Left hindlimb (tissue), 1 donor: ENCODE measurements at places on chromosomes 13 and 19.

DNA sequence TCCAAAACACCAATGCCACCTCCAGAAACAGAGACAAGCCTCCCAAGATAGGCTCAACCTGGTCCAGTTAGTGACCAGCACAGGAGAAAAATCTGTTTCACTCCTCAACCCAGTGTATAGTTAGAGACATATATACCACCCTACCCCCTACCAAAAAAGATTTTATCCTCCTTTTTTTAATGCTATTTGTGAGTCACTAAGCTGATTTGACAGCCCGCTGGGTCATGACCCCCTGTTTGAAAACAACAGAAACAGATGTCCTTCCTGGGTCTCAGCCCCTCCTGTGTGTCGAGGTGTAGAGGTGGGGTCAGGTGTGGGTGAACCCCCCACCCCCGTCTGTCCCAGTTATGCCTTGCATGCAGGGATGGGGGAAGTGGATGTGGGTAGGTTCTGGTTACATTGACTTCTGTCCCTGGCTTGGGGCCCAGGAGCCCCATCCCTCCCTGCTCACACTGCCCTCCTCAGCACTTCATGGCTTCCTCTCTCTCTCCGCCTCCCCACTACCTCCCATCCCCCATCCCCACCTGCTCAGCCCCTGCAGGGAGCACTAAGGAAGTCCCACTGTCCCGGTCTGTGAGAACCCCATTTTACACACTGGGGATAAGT lies 14.0 kb upstream of the TOMM40 start:
- no peak for DNase-seq

DNA sequence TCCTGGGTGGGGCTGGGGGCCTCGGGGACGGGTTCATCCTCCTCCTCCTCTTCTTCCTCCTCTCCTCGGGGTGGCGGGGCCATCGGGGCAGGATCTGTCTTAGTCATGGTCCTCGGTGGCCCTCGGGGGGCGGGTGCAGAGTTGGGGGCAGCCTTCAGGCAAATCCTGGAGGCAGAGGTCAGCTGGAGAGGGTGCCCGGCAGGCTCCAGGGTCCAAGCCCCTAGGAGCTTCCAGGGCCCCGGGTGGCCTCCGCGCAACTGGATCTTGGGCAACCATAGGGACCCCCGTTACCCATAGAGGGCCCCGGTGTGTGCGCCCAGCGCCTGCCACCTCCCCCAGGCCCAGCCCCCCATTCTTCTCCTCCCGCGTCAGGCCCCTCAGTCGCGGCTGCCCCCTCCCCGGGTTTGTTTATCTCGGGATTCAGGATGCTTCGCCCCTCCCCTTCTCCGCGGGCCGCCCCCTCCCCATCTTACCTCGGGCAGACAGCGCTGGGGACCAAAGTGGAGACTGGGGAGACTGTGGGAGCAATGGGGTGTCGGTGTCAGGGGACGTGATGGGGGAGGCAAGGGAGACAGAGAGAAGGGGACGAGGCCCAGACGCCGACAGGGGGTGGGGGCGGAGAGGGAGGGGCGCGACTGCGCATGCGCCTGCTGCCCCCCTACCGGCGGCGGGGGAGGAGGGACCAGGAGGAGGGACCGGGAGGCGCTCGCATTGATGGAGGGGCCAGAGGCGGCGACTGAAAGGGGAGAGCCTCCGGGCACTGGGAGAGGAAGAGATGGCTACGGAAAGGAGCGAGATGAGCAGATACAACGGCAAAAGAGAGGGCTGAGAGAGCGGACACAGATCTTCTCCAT lies at the start of gene CLIP3:
Gene CLIP3 (minus strand): TSS at position 623 of the 854 bp plus-strand sequence. CDS start 516 bp downstream, at position 107.
- DNase-seq, result peak; percentile 88

DNA sequence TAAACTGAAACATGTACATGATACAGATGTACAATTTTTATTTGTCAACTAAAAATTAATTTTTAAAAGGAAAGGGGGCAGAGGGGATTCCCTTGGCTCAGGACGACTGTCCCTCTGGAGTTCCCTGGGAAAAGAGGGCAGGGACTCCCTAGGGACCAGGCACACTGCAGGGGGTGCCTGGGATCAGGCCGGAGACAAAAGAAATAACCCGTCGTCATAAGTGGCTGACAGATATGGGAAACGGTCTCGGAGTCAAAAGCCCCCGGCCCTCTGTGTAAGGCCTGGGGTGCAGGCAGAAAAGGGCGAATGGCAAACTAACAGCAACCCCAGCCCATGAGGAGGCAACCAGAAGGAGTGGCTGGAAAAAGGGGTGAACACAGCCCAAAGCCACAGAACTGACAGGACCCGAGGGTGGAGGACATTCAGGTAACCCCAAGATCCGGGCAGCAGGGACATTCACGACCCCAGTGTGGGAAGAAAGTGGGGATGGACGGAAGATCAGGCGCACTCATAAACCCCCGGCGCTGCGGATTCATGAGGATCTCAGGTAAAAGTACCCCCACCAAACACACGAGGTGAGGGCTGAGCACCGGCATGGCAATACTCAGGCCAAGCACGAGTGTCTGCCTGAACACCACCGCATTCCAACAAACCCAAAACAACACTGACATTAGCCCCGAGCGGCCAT lies 6.7 kb downstream of the MLLT1 start:
- no peak for DNase-seq

- no peak for DNase-seq
Observed at GRCh38 chr13:58823701-58824100, 1192.2 kb downstream of the PCDH17 start.

GRCh38 chr13:95833719-95834118 lies 156.8 kb downstream of the DNAJC3 start:
- DNase-seq, result no peak

DNA sequence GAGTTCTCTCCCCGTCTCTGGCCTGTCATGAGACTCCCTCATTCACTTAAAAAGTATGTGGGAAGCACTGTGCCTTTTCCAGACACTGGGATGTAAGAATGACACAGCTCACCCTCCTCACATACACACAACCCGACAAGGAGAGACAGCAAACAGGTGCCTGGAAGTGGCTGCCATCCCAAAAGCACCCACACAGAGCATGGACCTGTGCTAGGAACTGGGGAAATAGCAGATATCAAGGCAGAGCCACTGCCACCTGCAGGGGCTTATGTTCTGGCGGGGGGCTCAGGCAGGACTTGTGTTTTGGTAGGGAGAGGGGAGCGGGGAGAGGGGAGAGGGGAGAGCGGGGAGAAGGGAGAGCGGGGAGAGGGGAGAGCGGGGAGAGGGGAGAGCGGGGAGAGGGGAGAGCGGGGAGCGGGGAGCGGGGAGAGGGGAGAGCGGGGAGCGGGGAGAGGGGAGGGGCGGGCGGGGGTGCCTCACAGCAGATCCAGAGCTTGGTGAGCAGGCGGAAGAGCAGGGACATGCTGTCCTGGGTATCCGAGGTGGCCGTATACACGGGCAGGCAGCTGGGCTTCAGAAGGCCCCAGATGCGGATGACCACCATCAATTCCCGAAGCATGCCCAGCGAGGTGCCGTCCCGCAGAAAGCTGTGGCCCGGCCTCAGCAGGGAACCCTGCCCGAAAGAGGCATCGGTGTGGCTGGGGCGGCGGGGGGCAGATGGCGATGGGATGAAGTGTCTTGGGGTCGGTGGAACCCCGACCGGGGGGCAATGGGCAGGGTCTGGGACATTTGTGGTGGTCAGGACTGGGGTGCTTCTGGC lies 12.2 kb downstream of the CFD start:
- DNase-seq, result no peak

- peak; percentile 73 for DNase-seq
Observed at GRCh38 chr13:113040597-113041292, 64.8 kb upstream of the F7 start.

GRCh38 chr19:56297010-56297409 lies 17.6 kb downstream of the ZSCAN5A start:
- DNase-seq, result no peak

DNA sequence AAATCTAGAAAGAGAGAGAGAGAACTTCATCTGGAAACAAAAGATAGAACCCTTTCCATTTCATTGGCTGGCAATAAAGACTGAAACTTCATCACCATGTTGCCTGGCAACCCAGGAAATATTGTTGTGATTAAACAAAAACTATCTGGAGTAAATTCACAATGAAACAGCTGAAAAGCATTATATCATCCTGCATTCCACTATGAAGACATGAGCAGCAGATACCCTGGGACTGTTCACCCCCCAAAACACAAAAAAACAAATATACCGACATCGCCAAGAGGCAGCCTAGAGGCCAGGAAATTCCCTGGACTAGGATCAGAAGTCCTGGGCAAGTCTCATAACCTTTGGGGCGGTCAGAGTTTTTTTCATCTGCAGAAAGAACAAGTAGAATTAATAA lies 158.3 kb downstream of the FOXO1 start:
- DNase-seq, result peak; percentile 46

DNA sequence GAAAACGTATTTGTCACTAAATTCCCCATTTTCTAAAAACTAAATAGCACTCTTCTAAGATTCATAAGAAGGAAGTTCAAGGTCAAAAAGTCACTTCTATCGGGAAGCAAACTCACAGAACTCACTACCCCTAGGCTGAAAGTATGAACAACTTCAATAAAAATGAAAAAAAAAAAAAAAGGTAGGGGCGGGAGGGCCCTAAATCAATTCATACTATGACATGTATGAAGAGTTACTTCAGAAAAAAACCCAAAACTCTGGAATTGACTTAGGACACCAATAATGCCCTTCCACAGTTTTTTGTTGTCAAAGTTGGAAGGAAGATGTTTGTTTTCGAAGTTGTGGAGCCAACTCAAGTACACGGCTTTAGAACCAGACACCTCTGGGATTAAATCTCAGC lies 1.1 kb downstream of the SUCLA2 start:
- DNase-seq, result no peak

DNA sequence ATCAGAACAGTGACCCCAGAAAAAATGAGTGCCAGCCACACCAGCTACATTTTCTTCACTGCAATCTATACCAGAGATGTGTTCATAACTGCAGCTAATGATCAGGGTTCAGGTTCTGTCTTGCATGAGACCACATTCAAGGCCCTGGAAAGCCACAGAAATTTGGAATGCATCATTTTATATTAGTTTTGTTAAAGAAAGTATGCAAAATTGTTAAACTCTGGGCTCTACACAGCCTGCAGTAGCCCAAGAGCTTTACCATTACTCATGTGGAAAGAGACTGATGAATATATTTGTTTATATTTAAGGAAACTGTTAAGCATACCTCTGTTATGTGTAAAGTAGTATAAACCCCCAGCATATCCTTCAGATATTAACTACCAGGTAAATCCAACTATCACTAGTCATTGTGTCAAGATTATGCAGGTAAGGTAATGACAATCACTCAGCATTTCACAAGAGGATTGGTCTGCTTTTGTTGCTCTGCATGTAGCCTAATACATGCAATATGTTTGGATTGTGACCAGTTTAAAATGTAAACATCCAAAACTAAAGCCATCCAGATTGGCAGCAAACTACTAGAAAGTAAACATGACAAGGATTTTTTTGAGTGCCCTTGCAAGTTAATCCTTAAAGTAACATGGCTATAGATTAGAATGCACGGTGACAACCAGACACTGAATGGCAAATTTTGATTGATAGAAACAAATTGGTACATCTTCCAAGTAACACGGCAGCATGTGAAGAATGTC lies 429.1 kb upstream of the ARGLU1 start:
- no peak for DNase-seq

- peak; percentile 75 for DNase-seq
Observed at GRCh38 chr19:49151267-49152118, 3.7 kb downstream of the HRC start.

- DNase-seq, result peak; percentile 78
Observed at GRCh38 chr19:10424011-10424637, 3.8 kb downstream of the PDE4A start.

DNA sequence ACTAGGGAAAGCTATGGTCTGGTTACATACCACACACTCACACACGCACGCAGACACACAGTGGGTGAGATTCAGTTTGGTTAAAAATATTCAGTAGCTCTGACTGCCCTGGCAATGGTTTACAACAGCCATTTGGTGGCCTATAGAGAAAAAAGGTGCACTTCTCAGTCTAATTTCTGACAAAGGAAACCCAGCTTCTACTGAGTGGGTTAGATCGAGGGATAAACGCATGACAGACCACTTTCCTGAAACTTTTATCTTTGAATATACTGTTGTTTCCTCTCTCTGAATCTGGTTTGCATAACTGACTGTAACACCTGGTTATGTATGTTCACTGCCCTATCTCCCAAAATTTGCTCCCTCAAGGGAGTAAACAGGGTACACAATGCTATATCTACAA lies 2.5 kb downstream of the LIG4 start:
- no peak for DNase-seq

GRCh38 chr13:110726726-110727125 lies 13.2 kb downstream of the ING1 start:
- no peak for DNase-seq

DNA sequence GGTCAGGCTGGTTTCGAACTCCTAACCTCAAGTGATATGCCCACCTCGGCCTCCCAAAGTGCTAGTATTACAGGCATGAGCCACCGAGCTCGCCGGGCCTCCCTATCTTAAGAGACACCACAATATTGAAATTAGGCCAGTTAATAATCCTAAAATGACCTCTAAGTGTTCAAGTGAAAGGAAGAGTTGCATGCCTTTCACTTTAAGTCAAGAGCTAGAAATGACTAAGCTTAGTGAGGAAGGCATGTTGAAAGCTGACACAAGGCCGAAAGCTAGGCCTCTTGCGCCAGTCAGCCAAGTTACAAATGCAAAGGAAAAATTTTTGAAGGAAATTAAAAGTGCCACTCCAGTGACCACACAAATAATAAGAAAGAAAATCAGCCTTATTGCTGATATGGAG lies 144.5 kb upstream of the FNDC3A start:
- DNase-seq, result no peak

DNA sequence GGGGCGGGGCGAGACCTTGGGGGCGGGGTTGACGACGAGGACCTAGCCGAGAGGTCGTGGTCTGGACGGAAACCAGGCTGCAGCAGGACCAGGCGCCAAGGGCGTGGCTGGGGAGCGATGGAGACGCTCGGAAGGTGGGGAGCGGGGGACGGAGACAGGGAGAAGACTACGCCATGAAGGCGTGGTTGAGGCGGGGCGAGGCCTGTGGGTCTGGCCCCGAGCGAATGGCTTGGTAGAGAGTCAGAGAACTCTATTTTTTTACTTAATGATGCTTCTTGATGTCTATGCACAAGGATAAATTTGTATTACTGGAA lies 674 bp upstream of the FBXL12 start:
- DNase-seq, result no peak

GRCh38 chr13:114079601-114080536 lies 52.6 kb downstream of the RASA3 start:
- peak; percentile 25 for DNase-seq

GRCh38 chr13:25207291-25207810 lies 35.3 kb upstream of the AMER2 start:
- DNase-seq, result no peak

DNA sequence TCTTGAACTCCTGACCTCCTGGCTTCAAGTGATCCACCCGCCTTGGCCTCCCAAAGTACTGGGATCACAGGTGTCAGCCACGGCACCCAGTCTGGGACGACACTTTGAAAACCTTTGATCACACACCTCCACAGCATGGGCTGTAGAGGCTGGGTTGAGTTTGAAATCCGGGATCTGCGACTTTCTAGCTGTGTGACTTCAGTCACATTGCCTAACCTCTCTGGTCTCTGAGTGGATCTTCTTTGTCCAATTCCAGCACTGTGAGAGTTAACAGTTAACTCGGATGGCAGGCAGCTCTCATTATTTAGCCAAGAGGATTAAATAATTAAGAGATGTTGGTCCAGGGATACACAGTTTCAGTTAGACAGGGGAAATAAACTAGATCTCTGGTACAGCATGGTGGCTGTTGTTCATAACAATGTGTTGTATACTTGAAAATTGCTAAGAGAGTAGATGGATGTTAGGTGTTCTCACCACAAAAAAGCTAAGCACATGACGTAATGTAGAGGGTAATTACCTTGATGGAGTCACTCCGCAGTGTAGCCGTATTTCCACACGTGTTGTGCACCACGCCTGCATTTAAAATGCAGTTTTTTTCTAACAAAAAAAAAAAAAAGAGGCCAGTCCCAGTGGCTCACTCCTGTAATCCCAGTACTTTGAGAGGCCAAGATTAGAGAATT lies 1.9 kb downstream of the GALP start:
- no peak for DNase-seq
